AG09319 (cell line): ENCODE measurements at places on chromosomes 1 and 21.

GRCh38 chr1:234896477-234897389 lies 231.9 kb downstream of the TOMM20 start:
- no peak for DNase-seq

DNA sequence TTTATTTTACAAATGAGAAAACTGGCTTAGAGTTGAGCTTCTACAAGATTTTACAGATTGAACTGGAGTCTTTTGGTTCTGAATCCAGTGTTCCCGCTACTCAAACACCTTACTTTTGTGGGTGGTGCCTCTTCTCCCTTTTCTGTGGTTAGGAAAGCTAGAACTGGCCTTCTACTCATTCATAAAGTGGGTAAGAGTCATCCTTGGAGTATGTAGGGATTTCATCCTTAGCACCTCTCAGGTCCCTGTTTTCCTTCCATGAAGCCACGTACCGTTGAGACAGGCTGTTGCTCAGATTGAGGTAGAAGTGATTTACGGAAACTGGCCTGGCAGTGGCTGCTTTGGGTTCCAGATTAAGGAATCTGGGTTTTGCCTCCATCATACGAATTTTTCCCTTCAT lies 35.8 kb downstream of the WNT4 start:
- no peak for DNase-seq

- no peak for DNase-seq
These were observed 16.4 kb downstream of the RSPH1 start for GRCh38 chr21:42479582-42479981.

GRCh38 chr1:119048624-119049404 lies 60.7 kb upstream of the TBX15 start:
- no peak for DNase-seq

DNA sequence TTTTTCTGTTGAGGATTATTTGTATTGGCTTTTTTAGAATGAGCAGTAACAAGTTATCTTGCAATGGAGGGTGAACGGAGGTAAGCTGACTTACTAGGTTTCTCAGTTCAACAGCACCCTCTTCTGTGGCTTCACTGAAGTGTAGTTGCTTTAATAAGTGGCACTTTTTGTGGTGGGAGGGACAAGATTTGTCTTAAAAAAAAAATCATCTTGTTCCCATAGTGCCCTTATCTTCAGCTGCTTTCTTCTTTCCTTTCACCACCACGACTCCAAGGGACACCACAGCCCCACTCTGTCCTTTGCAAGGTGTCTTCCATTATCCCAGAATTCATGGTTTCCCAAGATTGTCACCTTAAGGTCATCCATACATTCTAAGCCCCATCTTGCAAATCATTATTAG lies 92.9 kb downstream of the PIGK start:
- DNase-seq: peak; percentile 57

DNA sequence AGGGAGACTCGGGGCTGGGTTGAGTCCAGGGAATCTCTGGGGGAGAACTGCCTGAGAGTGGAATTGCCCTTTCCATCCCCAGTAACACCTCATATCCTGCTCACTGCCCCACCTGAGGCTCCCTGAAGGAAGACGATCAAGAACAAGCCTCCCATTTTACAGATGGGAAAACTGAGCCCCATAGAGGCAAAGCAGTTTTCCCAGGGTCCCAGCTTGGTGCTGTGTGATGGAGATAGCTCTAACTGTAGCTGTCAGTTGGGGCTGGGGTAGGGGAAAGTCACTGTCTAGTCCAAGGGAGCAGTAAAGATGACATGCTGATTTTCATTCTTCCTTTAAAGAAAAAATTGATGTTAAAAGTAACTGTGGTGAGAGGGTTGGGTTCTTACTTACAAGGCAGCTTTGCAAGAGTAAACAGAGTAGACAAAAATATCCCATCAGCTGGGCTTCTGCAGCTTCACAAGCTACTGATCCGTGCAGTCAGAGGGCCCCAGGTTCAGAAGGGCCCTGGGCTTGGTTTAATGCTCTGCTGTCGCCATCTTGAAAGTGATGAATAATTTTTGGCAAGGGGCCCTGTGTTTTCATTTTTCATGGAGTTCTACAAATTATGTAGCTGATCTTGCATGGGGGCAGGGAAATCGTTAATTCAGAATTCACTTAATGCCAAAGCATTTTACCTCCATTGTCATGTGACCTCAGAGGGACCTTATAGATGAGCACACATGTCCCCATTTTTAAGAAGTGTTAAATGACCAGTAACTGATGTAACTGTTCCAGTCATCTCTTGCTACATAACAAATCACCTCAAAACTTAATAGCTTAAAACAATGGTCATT lies 17.6 kb upstream of the TNFRSF1B start:
- no peak for DNase-seq

GRCh38 chr1:201020721-201021629 lies 2.5 kb downstream of the KIF21B start:
- no peak for DNase-seq

- no peak for DNase-seq
These were observed 47.5 kb downstream of the SYDE2 start for GRCh38 chr1:85153149-85153891.

- no peak for DNase-seq
These were observed 58.1 kb downstream of the SERBP1 start for GRCh38 chr1:67372136-67372535.

DNA sequence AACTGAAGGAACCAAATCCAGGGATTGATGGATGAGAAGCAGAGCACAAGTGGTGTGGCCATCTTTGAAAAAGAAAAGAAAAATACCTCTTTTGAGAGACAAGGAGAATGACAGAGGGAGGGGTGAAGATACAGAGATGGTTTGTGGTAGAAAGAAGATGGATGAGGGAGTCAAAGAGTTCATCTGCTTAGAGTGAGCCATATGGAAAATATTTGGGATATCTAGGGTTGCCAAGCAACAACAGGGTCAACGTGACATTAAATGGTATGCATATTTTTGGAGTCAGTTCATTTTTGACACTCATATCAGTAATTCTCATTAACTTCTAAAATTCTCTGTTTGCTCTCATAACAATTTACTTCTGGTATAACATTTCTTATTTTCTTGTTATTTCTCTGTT lies 50.7 kb downstream of the MACF1 start:
- DNase-seq: no peak

GRCh38 chr1:160204526-160205241 lies 500 bp upstream of the PEA15 start:
- no peak for DNase-seq

DNA sequence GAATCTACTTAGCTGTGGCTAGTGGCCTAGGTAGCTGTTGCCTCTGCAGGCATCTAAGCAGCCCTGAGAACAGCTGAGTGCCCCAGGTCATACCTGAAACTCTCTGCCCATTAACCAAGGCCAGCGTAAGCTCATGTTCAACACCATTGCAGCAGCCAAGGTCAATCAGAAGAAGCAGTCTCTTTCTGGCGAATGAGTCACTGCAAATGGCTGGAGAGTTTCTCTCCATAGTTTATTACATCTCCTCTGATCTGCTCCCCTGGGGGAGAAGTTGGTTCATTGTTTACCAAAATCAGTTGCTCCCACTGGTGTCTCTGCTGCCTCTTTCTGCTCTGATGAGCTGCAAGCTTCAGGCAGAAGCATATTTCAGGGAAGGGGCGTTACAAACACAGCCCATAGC lies 6.9 kb upstream of the BCL9 start:
- no peak for DNase-seq

DNA sequence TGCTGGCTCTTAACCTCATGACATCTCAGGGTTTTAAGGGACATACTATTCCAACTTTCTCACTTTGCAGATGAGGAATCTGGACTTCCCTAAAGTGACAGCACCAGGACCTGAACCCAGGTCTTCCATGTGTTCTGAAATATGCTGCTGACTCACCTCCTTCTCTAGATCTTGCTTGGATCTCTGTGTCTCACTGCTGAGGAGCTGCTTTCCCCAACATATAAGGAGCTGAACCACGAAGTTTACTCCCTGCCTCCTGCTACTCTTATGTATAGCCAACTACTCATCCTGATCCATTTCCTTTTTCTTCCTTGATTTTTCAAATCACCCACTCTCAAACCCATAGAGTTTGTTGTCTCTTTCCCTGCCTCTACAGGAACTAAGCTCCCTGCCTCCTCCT lies 38.2 kb downstream of the ALG14 start:
- no peak for DNase-seq

GRCh38 chr1:9792156-9793042 lies 31.4 kb downstream of the CLSTN1 start:
- DNase-seq: peak; percentile 3

- DNase-seq: no peak
These were observed 440.8 kb downstream of the NPHP4 start for GRCh38 chr1:5551274-5551975.

DNA sequence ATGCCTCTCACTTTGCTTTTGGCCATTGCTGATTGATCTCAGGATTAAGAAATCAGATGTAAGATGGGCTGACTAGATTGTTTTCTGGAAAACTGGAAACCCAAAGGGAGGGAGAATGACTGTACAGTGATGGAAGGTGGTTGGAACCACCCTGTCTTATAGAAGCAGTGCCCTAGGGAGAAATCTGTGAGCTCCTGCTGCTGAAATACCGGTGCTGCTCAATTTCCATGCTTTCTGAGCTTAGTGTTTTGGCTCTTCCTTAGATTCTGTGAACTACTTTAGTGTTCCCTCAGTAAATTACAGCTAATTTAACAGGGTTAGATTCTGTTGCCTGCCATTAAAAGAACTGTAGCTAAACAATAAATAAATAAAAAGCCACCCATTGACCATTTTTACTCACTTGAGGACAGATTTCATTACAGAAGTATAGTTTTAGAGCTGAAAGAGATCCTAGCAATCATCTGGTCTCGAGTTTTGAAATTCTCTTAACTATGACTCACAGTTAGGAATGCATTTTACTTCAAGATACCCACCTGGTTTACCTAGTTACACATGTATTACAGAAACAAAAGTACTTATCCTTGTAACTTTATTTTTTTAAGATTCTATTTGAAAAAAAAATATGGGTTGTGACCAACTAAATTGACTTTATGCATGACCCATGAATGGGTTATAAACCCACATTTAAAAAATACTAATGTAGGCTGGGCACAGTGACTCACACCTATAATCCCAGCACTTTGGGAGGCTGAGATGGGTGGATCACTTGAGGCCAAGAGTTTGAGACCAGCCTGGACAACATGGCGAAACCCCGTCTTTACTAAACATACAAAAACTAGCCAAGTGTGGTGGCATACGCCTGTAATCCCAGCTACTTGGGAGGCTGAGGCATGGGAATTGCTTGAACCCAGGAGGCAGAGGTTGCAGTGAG lies 33.2 kb downstream of the CAMSAP2 start:
- no peak for DNase-seq
